HCT116 (cell line): ENCODE measurements at places on chromosomes 3 and 15.

DNA sequence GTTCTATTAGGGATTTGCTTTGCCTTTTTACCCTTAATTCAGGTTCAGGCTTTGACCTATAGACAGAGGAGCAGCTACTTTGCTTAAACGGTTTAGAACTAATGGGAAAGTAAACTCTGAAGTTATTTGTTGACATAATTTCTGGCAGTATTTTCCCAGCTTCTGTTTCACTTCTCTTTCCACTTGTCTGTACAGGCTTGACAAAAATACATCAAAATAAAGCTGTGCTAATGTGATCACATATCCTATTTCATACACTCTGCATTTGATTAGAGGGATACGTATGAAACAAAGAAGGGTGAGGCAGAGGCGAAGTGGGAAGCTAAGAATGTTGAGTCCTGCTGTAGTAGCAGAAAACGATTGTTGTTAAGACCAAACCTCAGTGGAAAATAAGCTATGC, 389.1 kb upstream of the RARB start:
- no peaks in the 10 kb centered on the region for H3K4me1 ChIP-seq
- peaks cover 8% of the 10 kb centered on the region; the same call in 1 of the 2 replicates for H3K27me3 ChIP-seq
- DNase-seq = no peak

DNA sequence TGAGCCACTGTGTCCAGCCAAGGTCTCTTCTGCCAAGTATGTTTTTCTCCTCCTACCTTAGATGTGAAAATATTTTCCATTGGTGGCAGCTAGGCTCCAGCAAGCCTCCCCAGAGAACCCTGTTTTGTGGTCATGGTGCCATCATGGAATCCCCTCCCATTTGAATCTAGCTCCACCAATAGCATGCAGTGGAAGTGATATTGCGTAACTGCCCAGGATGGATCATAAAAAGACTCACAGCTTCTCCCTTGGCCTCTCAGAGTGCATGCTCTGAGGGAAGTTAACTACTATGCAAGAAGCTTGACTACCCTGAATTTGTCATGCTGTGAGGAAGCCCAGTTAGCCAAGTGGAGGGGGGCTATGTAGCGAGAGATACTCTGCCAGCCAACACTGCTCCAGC, 27.5 kb downstream of the CRYGS start:
- H3K27me3 ChIP-seq = peaks cover 36% of the 10 kb centered on the region; the same call in 1 of the 2 replicates
- H3K4me1 ChIP-seq = no peaks in the 10 kb centered on the region
- no peak overlapping the region for H3K4me3 ChIP-seq

DNA sequence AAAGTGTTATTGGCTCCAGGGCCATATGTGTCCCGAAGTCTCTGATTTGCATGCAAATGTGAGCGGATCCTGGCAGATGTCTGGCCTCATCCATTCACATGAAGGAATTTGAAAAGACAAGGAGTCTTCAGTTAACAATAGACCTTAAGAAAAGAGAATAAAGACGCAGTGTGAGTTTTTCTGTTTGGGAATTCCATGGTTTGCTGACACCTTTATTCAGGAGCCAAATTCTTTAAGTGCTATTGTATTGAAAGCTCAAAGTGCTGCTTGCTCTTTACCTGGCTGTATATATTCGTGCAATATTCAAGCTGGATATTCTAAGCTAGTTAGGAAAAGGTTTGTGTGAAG, 2.2 kb downstream of the LRRN1 start:
- no peak overlapping the region for H3K4me3 ChIP-seq
- no peaks in the 10 kb centered on the region for H3K27me3 ChIP-seq
- DNase-seq = no peak
- no peak overlapping the region for H3K27ac ChIP-seq
- no peaks in the 10 kb centered on the region for H3K4me1 ChIP-seq
- H3K36me3 ChIP-seq = no peaks in the 10 kb centered on the region

GRCh38 chr3:112560307-112560706, 1.5 kb downstream of the ATG3 start:
- H3K27ac ChIP-seq = no peak overlapping the region; the same call in 1 of the 2 replicates
- DNase-seq = no peak
- no peaks in the 10 kb centered on the region for H3K27me3 ChIP-seq
- H3K4me3 ChIP-seq = peak overlapping the region; percentile 94
- no peaks in the 10 kb centered on the region for H3K36me3 ChIP-seq
- H3K4me1 ChIP-seq = peaks cover 9% of the 10 kb centered on the region; the same call in 1 of the 2 replicates

- H3K27me3 ChIP-seq = no peaks in the 10 kb centered on the region
- no peak for DNase-seq
- no peak overlapping the region for H3K27ac ChIP-seq
- no peaks in the 10 kb centered on the region for H3K36me3 ChIP-seq
These were observed 45.4 kb downstream of the MAGI1 start for GRCh38 chr3:65993134-65993900.

DNA sequence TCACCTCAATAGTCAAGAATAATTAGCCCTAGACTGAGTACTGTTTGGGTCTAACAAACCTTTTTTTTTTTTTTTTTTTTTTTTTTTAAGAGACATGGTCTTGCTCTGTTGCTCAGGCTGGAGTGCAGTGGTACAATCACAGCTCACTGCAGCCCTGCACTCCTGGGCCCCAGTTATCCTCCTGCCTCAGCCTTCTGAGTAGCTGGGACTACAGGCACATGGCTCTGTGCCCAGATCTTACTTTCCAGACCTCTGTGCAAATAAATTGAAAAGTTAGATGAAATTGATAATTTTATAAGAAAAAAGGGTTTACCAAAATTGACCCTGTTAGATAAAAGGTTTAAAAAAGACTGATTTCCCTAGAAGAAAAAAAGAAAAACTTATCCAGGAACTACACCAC, 79.0 kb downstream of the NR2E3 start:
- H3K4me1 ChIP-seq = no peaks in the 10 kb centered on the region
- no peaks in the 10 kb centered on the region for H3K27me3 ChIP-seq
- DNase-seq = no peak
- no peaks in the 10 kb centered on the region for H3K36me3 ChIP-seq
- no peak overlapping the region for H3K4me3 ChIP-seq

DNA sequence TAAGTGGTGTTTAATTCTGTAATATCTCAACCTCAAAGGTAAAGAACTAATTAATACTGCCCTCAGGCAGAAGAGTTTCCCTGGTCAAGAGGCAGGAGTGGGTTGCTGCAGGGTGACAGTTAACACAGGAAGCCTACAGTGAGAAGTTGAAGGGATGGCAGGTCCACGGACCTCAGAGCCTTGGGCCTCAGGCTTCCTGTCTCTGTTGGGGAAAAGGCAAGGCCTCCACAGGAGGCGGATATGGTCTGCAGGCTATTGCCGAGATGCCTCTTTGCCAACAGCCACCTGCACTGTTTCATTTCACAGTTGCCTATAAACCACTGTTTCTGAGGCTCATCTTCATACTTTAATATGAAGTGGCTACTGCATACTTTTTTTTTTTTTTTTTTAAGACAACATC, 33.3 kb upstream of the RPN1 start:
- H3K4me1 ChIP-seq = peaks cover 13% of the 10 kb centered on the region; the same call in 1 of the 2 replicates
- H3K27ac ChIP-seq = no peak overlapping the region
- H3K4me3 ChIP-seq = no peak overlapping the region
- DNase-seq = no peak

- no peak overlapping the region for H3K4me3 ChIP-seq
- H3K27ac ChIP-seq = no peak overlapping the region
- no peaks in the 10 kb centered on the region for H3K27me3 ChIP-seq
These were observed 772.3 kb downstream of the SI start for GRCh38 chr3:164306042-164306441.

DNA sequence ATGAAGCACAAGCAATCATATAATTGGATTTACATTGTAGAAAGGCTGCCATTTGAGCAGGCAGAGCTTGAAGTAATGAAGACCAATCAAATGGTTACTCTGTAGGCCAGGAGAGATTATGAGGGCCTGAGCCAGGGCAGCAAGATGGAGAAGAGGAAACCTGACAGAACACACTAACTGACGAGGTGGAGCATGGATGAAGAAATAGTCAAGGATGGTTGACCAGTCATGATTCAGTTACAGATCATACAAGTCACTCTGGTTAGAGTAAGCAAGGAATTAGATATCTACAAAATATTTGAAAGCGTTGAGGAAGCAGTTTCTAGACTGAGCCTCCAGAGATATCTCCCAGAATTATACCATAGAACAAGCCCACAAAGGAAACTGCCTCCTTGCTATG, 101.8 kb upstream of the THSD4 start:
- DNase-seq = no peak
- H3K27me3 ChIP-seq = no peaks in the 10 kb centered on the region
- H3K4me3 ChIP-seq = no peak overlapping the region

GRCh38 chr3:20701641-20702040, 515.6 kb upstream of the SGO1 start:
- DNase-seq = no peak
- H3K27me3 ChIP-seq = no peaks in the 10 kb centered on the region
- H3K36me3 ChIP-seq = no peaks in the 10 kb centered on the region
- H3K27ac ChIP-seq = no peak overlapping the region
- H3K4me1 ChIP-seq = no peaks in the 10 kb centered on the region

DNA sequence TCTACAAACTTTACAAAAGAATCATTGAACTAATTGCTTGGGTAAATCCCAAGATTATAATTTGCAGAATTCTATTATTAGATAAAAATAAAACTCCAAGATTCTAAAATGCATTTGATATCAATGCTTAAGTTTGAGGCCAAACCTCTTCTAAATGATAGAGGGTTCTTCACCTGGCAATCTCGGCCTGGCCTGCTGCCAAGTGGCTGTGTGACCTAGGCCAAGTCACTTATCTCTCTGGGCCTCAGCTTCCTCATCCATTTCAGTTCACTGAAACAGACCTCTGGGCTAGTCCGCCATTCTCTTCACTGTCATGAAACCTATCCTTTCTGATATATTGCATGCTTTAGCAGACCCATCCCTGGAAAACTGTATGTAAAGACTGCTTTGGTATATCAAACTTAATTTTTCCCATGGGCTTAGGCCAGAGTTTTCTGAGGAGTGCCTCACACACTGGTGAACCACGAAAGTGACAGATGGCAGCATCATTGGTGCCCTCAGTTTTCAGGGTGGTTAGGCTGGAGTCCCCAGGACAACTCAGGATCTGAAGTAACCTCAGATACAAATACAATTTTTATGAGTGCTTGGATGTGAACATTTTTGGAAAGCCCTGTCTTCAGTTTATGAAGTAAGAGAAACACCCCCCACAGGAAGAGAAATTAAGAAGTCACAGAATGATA, 21.8 kb downstream of the NUDT16 start:
- H3K36me3 ChIP-seq = no peaks in the 10 kb centered on the region
- no peak overlapping the region for H3K4me3 ChIP-seq
- H3K27ac ChIP-seq = no peak overlapping the region
- no peaks in the 10 kb centered on the region for H3K27me3 ChIP-seq

DNA sequence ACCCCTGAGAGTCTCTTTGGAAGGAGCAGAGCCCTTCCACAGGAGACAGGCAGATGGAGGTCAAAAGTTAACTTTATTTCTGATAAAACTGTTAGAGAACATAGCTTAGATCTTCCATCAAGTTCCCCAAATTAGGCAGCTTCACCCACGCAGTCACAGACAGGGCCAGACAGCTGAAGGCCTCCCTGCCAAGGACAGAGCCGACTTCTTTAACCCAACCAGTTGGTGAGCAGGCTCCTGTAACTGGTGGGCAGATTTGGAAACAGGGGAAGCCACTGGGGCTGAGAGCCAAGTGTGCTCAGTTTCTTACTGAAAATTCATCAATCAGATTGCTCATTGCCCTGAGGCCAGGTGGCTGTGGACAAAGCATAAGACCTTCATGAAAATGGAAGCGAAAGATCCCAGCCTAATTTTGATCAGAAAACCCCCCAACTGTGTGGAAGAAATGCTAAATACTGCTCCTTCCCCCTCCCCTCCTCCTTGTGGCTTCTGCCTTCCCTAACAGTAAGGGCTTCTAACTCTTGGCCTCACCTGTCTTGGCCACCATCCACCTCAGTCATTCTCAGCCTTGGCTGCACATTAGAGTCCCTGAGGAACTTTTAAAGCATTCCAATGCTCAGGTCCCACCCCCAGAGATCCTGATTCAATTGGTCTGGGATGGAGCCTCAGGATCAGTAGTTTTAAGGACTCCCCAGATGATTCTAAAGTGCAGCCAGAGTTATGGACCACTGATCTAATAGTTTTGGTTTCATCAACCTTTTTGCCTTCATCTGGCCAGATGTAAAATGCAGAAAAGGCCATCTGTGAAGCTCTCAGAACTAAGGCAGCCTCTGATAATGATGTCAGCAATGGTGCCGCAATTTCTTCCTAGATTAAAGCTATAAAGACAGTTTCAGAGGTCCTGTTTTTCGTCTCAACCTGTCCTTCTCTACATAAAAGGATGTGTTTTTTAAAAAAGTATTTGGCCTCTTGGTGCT, 11.5 kb downstream of the CLRN1 start:
- H3K4me3 ChIP-seq = no peak overlapping the region
- H3K27ac ChIP-seq = no peak overlapping the region
- H3K4me1 ChIP-seq = no peaks in the 10 kb centered on the region
- H3K27me3 ChIP-seq = no peaks in the 10 kb centered on the region
- no peak for DNase-seq

GRCh38 chr15:84855136-84855535, 29.3 kb upstream of the SLC28A1 start:
- DNase-seq = no peak
- no peaks in the 10 kb centered on the region for H3K27me3 ChIP-seq
- no peak overlapping the region for H3K4me3 ChIP-seq
- no peak overlapping the region for H3K27ac ChIP-seq
- peaks cover 25% of the 10 kb centered on the region for H3K4me1 ChIP-seq

- no peak overlapping the region for H3K27ac ChIP-seq
- no peak overlapping the region for H3K4me3 ChIP-seq
- no peak for DNase-seq
- H3K36me3 ChIP-seq = no peaks in the 10 kb centered on the region
These were observed 80.2 kb downstream of the LPP start for GRCh38 chr3:188234132-188234531.

DNA sequence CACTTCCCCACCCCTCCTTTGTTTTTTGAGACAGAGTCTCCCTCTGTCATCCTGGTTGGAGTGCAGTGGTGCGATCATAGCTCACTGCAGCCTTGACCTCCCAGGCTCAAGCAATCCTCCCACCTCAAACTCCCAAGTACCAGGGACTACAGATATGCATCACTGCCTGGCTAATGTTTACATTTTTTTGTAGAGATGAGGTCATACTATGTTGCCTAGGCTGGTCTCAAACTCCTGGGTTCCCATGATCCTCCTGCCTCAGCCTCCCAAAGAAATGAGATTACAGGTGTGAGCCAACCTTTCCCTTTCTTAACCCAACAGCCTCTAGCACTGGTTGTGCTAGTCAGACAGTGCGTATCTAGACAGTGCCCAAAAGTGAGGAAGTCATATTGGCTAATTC, 6.4 kb upstream of the GATM start:
- no peak for DNase-seq
- no peaks in the 10 kb centered on the region for H3K36me3 ChIP-seq
- no peaks in the 10 kb centered on the region for H3K27me3 ChIP-seq
- H3K4me3 ChIP-seq = no peak overlapping the region
- no peak overlapping the region for H3K27ac ChIP-seq
- H3K4me1 ChIP-seq = no peaks in the 10 kb centered on the region

DNA sequence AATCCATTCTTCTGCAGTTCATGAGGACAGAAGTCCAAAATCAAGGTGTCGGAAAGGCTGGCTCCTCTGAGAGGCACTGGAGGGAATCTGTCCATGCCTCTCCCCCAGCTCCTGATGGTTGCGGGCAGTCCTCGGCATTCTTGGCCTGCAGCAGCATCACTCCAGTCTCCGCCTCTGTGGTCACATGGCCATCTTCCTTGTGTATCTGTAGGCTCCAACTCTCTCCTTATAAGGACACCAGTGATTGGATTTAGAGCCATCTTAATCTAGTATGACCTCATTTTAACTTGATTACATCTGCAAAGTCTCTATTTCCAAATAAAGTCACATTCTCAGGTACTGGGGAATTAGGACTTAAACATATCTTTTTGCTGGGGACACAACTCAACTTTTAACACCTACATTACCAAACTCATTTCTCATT, 56.0 kb upstream of the FLNB start:
- H3K4me1 ChIP-seq = peaks cover 27% of the 10 kb centered on the region
- no peaks in the 10 kb centered on the region for H3K36me3 ChIP-seq
- no peaks in the 10 kb centered on the region for H3K27me3 ChIP-seq
- no peak overlapping the region for H3K4me3 ChIP-seq
